ENCODE measurements at places on chromosomes 3 and 15. TPM values are rescaled to one million over a fixed set of nuclear protein-coding genes. Genes with fewer than 3 reads are reported as not detected.

GRCh38 chr3:127478922-127479321 lies 111.6 kb downstream of the TPRA1 start:
- no peaks in the 10 kb centered on the region for H3K36me3 ChIP-seq
- H3K27me3 ChIP-seq = no peaks in the 10 kb centered on the region
- no peaks in the 10 kb centered on the region for H3K4me1 ChIP-seq

Gene FGD5
- total RNA-seq = 10.0 TPM

GRCh38 chr3:52120556-52121463 lies 33.4 kb downstream of the POC1A start:
- no peaks in the 10 kb centered on the region for H3K36me3 ChIP-seq
- no peaks in the 10 kb centered on the region for H3K27me3 ChIP-seq
- no peak for DNase-seq
- H3K27ac ChIP-seq = peak overlapping the region; percentile 11
- no peaks in the 10 kb centered on the region for H3K4me1 ChIP-seq

DNA sequence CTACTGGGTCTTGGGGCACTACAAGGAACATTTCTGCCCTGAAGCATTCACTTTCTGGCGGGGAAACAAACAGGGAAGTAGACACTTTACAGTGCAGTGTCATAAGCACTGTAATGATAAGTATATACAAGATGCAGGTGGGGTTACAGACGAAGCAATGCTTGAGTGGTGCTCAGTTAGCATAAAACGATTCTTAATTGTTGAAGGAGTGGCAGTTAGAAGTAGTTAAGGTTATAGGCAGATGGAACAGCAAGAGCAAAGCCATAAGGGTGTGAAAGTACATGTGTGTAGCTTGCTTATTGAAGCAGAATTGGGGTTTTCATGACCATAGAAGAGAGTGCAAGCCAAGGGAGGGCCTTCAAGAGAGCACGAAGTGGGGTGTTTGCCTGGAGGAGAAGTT lies 46.2 kb downstream of the SLC25A26 start:
- H3K4me3 ChIP-seq = no peak overlapping the region
- no peaks in the 10 kb centered on the region for H3K4me1 ChIP-seq
- no peaks in the 10 kb centered on the region for H3K36me3 ChIP-seq
- H3K27me3 ChIP-seq = no peaks in the 10 kb centered on the region
- no peak for DNase-seq

DNA sequence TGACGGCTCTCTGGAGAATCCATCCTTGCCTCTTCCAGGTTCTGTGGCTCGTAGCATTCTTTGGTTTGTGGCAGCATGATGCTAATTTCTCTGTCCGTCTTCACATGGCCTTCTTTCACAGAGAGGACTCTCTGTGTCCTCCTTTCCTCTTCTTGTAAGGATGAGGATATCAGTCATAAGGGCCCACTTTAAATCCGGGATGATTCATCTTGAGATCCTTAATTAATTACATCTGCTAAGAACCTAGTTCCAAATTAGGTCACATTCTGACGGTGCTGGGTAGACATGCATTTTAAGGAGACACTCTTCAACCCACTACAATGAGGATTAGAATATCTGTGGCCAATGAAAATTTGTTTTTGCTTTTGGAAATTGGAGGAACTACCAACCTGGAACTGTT lies 15.7 kb upstream of the GXYLT2 start:
- H3K4me1 ChIP-seq = no peaks in the 10 kb centered on the region
- DNase-seq = no peak
- no peaks in the 10 kb centered on the region for H3K36me3 ChIP-seq

GRCh38 chr3:118803096-118803476 lies 231.6 kb downstream of the IGSF11 start:
- H3K4me1 ChIP-seq = no peaks in the 10 kb centered on the region
- no peak overlapping the region for H3K27ac ChIP-seq
- no peak for DNase-seq

- no peak overlapping the region for H3K4me3 ChIP-seq
- no peaks in the 10 kb centered on the region for H3K27me3 ChIP-seq
- no peaks in the 10 kb centered on the region for H3K36me3 ChIP-seq
- no peak overlapping the region for H3K27ac ChIP-seq
These were observed 121.7 kb downstream of the PLD1 start for GRCh38 chr3:171688593-171688992.

Gene CNTN6
- 2.7 TPM for total RNA-seq

GRCh38 chr15:29442532-29442931 lies 172.9 kb upstream of the NSMCE3 start:
- H3K27me3 ChIP-seq = no peaks in the 10 kb centered on the region
- no peak overlapping the region for H3K4me3 ChIP-seq
- DNase-seq = no peak
- no peaks in the 10 kb centered on the region for H3K36me3 ChIP-seq
- H3K27ac ChIP-seq = no peak overlapping the region
- H3K4me1 ChIP-seq = no peaks in the 10 kb centered on the region

DNA sequence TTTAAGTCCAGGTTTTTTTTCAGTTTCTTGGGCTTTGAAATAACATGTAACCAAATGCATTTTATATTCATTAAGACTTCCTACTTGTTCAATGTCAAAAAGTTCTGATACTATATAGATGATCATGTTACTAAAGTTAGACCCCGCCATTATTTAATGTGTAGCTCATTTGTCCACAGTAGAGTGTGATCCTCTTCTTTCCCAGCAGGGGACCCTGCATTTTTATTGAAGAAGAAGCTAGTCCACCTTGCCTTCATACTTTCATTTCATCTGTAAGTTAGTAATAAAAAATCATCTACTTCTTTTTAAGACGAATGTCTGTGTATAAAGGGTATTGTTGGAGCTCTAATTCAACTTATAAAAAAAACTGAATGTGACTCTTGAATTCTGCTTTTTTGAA lies 404.6 kb downstream of the SI start:
- no peaks in the 10 kb centered on the region for H3K4me1 ChIP-seq
- no peak for DNase-seq
- no peaks in the 10 kb centered on the region for H3K27me3 ChIP-seq
- H3K36me3 ChIP-seq = no peaks in the 10 kb centered on the region

Gene MNS1
- total RNA-seq = 6.7 TPM

Gene SLC6A1
- 0.29 TPM for total RNA-seq

Gene HRG
- not detected for total RNA-seq

Gene CYP19A1
- not detected for total RNA-seq

- no peak overlapping the region for H3K4me3 ChIP-seq
- DNase-seq = no peak
- H3K27me3 ChIP-seq = no peaks in the 10 kb centered on the region
- H3K4me1 ChIP-seq = no peaks in the 10 kb centered on the region
These were observed 35.5 kb upstream of the MAN2C1 start for GRCh38 chr15:75403892-75404291.

Gene GP9
- not detected for total RNA-seq

Gene THSD4
- total RNA-seq = 31.6 TPM

DNA sequence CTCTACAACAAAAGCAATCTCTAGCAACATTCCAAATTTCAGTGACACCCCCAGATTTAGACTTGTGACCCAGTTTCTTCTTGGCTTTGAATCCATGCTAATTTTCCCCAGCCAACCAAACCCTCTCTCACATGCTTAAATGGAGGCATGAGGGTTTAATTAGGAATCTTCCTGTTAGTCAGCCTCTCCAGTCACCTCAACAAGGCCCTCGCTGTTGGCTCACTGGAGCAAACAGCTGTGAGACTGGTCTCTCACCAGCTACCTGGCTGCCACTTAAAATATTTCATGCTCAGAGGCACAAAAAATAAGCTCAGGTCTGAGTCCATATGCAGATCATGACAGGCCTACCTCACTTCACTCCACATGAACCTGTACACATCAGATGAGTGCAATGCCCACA lies 630.4 kb upstream of the ADAMTS9 start:
- H3K27me3 ChIP-seq = no peaks in the 10 kb centered on the region
- H3K36me3 ChIP-seq = no peaks in the 10 kb centered on the region
- no peak overlapping the region for H3K27ac ChIP-seq
- H3K4me1 ChIP-seq = no peaks in the 10 kb centered on the region
- no peak overlapping the region for H3K4me3 ChIP-seq

Gene RETNLB
- total RNA-seq = not detected

GRCh38 chr15:46413799-46414198 lies 779.0 kb downstream of the SQOR start:
- H3K27me3 ChIP-seq = no peaks in the 10 kb centered on the region
- H3K4me3 ChIP-seq = no peak overlapping the region
- no peak for DNase-seq
- no peak overlapping the region for H3K27ac ChIP-seq
- no peaks in the 10 kb centered on the region for H3K4me1 ChIP-seq
- H3K36me3 ChIP-seq = no peaks in the 10 kb centered on the region

- H3K4me3 ChIP-seq = peak within 1 kb of the TSS; percentile 75
- no peaks in the 10 kb centered on the region for H3K4me1 ChIP-seq
- H3K27ac ChIP-seq = peak within 1 kb of the TSS; percentile 85
These were observed at the start of gene EID1 for GRCh38 chr15:48877630-48878595. Gene EID1 (plus strand): TSS chr15:48878134. CDS start chr15:48878177, 43 bp downstream.

DNA sequence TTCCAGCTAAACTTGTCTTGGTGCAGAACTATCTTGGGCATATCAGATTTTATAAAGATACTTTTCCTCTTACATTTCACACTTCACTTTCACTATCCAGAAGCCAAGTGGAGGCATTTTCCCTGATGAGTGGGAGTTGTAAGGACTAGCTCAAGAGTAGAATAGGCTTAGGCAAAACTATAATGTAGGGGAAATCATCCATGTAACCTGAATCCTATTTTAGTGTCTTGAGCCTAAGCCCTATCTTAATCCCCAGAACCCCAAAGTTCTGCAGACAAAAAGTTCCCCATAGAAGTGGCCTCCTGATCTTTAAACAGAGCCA lies 42.2 kb upstream of the CD47 start:
- no peak overlapping the region for H3K4me3 ChIP-seq
- DNase-seq = no peak
- H3K27ac ChIP-seq = no peak overlapping the region
- no peaks in the 10 kb centered on the region for H3K4me1 ChIP-seq
- no peaks in the 10 kb centered on the region for H3K27me3 ChIP-seq
- no peaks in the 10 kb centered on the region for H3K36me3 ChIP-seq

Gene LRRC58
- total RNA-seq = 42.3 TPM

GRCh38 chr3:129424185-129424841 lies 4.1 kb downstream of the EFCAB12 start:
- H3K4me1 ChIP-seq = no peaks in the 10 kb centered on the region
- H3K4me3 ChIP-seq = no peak overlapping the region
- no peaks in the 10 kb centered on the region for H3K36me3 ChIP-seq
- H3K27me3 ChIP-seq = no peaks in the 10 kb centered on the region
- no peak overlapping the region for H3K27ac ChIP-seq

DNA sequence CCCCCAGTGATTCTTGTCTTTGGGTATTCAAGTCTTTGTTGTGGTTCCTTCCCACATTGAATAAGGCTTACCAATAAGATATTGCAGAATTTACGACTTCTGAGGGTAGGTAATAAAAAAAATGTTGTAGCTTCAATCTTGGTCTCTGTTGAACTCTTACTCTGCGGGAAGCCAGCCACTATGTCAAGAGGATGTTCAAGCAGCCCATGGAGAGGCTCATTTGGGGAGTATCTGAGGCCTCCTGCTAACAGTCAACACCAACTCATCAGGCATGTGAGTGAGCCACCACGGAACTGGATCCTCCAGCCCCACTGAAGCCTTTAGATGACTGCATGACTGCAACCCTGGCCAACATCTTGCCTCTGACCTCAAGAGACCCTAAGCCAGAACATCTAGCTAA lies 3.2 kb upstream of the TBC1D23 start:
- DNase-seq = no peak
- no peak overlapping the region for H3K27ac ChIP-seq
- no peak overlapping the region for H3K4me3 ChIP-seq
- H3K4me1 ChIP-seq = no peaks in the 10 kb centered on the region

GRCh38 chr15:77107531-77108355 lies 36.8 kb upstream of the TSPAN3 start:
- no peaks in the 10 kb centered on the region for H3K36me3 ChIP-seq
- peak overlapping the region; percentile 60 for H3K27ac ChIP-seq
- H3K27me3 ChIP-seq = no peaks in the 10 kb centered on the region
- no peaks in the 10 kb centered on the region for H3K4me1 ChIP-seq
- DNase-seq = peak; percentile 51

- H3K27ac ChIP-seq = peak within 1 kb of the TSS; percentile 67
- H3K4me3 ChIP-seq = peak within 1 kb of the TSS; percentile 56
- no peaks in the 10 kb centered on the region for H3K36me3 ChIP-seq
- peak; percentile 78 for DNase-seq
- no peaks in the 10 kb centered on the region for H3K4me1 ChIP-seq
These were observed at the start of gene GCHFR for GRCh38 chr15:40763801-40764628. Gene GCHFR (plus strand): TSS chr15:40764068. CDS start chr15:40764181, 113 bp downstream.

Gene GOLGA8R
- 12.9 TPM for total RNA-seq

DNA sequence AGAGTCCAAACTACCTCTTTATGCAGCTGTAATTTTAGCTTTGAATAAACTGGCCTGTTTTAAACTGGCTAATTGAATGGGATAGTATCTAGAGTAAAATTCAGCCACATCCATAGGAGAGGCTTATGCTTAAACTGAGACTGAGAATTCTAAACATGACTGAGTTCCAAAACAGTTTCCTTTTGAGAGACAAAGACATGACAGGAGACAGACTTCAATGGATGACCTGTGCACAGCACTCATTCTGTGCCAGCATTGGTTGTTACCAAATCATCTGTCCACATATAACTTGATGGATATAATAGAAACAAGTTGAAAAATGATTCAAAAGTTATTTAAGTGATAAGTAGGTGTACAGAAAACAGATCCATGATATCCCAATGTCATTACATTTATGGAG lies 20.9 kb downstream of the IL12A start:
- no peaks in the 10 kb centered on the region for H3K36me3 ChIP-seq
- no peak overlapping the region for H3K27ac ChIP-seq
- DNase-seq = no peak
- H3K4me3 ChIP-seq = no peak overlapping the region
- H3K27me3 ChIP-seq = no peaks in the 10 kb centered on the region
- H3K4me1 ChIP-seq = no peaks in the 10 kb centered on the region

- H3K36me3 ChIP-seq = no peaks in the 10 kb centered on the region
- H3K4me1 ChIP-seq = no peaks in the 10 kb centered on the region
- DNase-seq = no peak
- no peaks in the 10 kb centered on the region for H3K27me3 ChIP-seq
- H3K27ac ChIP-seq = no peak overlapping the region
These were observed 43.6 kb downstream of the ABTB1 start for GRCh38 chr3:127716384-127716783.

Gene TNFAIP8L3
- 20.0 TPM for total RNA-seq

Gene ZBTB47
- total RNA-seq = 34.3 TPM

DNA sequence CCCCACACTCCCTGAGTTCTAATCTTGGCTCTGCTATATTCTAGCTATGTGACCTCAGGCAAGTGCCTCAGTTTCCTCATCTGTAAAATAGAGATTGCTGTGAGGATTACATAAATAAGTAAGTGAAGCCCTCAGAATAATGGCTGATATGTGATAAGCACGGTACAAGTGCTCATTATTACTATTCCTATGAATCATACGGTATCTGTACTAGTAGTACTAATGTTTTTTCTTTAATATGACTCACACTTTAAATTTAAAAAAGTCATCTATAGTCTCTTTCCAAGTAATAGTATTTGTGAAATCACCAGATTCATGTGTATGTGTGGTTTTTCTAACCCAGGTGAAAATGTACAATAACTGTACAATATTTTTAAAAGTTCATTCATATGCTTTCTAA lies 58.7 kb downstream of the CLDN11 start:
- no peak overlapping the region for H3K4me3 ChIP-seq
- no peak for DNase-seq
- H3K27me3 ChIP-seq = no peaks in the 10 kb centered on the region
- no peaks in the 10 kb centered on the region for H3K4me1 ChIP-seq
- no peaks in the 10 kb centered on the region for H3K36me3 ChIP-seq

All from uterus (tissue), 4 donors.